ENCODE measurements at places on chromosomes 7 and 10. TPM values are rescaled to one million over a fixed set of nuclear protein-coding genes. Genes with fewer than 3 reads are reported as not detected.
A peak's percentile ranks its signal among the peaks of the same experiment; 100 is the strongest.

DNA sequence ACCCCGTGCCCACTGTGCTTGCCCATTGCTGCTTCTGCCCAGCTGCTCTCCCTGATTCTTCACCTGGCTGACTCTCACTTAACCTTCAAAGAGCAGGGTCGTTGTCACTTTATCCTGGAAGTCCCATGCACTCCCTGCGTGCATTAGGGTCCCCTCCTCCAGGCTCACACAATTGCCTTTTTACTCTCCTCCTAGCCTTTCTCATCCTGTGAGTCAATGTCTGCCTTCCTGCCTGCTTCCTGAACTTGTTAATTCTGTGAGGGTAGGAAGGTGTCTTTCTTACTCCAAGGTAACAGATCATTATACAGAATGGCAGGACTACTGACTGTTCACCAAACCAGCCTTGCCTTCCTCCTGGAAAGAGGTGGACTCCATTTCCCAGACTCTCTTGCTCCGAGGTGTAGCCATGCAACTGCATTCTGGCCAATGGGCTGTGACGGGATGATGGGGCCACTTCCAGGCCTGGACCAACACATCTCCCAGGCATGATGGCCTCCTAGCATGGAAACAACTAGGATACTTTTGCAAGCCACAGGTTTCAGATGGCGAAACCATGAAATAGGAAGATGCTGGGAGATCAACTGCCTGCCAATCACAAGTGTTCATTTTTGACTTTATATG, 54.7 kb downstream of the ARHGAP22 start:
- no peak for DNase-seq

GRCh38 chr7:96679886-96680285, 29.8 kb downstream of the SEM1 start:
- DNase-seq: no peak

- no peak for DNase-seq
These were observed 62.3 kb downstream of the OSBPL3 start for GRCh38 chr7:24917510-24918239.

GRCh38 chr7:4692055-4692454, 10.0 kb downstream of the FOXK1 start:
- no peak for DNase-seq

DNA sequence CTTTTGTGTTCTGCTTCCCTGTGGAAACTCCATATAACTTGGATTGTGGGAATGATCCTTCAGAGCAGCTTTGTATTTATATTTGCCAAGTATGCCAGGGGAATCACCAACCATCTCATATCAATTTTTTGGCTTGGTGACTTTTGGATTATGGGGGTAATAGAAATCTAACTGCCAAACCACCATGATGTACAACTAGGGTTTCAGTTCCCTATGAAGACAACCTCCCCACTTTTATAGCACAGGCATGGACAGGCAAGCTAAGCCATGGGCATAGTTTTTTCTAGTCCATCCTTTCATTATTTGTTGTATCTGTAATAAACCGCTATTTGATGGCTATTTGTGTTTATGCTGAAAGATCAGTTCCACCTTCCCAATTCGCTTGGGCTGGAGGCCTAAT, 17.7 kb downstream of the NPY start:
- DNase-seq: no peak

DNA sequence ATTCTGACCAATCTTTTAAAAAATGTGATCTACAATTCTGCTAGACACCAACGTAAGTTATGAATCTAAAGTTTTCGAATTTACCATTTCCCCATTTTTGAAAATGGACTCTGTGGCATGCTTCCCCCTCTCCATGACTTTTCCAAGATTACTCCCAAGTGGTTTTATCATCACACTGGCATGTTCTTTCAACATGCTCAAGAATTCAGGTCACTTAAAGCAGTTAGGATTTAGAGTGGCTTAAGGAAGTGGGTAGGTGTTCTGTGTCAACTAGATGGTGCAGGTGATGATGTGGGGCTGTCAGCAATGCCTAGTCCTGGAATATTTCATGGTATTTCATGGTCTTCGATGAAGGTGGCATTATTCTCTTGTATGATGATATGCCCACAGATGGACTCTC, 164.0 kb upstream of the ASAH2 start:
- no peak for DNase-seq

GRCh38 chr7:47288060-47288459, 293.9 kb downstream of the TNS3 start:
- no peak for DNase-seq

DNA sequence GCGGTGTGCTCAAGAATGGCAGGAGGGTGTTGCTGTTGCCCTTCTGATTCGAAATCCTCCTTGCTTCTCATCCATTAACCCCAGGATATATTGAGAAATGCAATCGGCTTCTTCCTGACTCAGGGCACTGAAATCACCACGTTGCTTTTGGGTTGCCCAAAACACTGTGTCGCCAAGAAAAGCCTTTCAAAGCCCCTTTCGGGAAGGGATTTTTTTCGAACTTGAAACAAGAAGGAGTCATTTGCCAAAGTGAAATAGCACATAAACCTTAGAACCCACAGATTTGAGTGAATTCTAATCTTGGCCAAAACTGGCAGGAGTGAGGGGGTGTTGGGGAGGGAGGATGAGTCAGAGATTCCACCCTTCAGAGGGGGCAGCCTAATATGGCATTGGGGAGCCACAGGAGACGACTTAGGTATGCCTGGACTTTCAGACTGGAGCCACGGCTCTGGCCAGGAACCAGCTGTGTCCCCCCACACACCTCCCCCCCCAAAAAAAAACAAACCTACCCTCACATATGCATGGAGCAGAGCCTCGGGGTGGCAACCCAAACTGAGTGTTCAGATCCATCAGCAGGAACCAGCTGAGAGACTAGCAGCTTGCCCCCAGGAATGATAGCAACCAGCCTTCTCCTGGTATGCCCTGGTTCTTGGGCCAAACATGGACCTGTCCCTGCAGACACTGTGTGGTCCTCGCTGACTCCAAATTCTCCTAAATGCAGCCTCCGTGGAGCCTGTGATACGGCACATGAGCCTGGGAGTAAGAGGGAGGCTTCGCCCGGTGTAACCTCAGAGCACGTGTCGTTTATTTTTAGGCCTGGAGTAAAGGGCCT, 138.4 kb downstream of the FGFR2 start:
- DNase-seq: no peak

GRCh38 chr10:50968386-50969091, 83.1 kb upstream of the A1CF start:
- no peak for DNase-seq

GRCh38 chr7:155884225-155885166, 72.2 kb upstream of the SHH start:
- peak; percentile 22 for DNase-seq

GRCh38 chr7:11060893-11061292, 87.2 kb downstream of the PHF14 start:
- no peak for DNase-seq

- DNase-seq: no peak
These were observed 884.4 kb upstream of the CELF2 start for GRCh38 chr10:10133281-10133680.

- no peak for DNase-seq
These were observed 217.1 kb downstream of the DIP2C start for GRCh38 chr10:472241-472910.

DNA sequence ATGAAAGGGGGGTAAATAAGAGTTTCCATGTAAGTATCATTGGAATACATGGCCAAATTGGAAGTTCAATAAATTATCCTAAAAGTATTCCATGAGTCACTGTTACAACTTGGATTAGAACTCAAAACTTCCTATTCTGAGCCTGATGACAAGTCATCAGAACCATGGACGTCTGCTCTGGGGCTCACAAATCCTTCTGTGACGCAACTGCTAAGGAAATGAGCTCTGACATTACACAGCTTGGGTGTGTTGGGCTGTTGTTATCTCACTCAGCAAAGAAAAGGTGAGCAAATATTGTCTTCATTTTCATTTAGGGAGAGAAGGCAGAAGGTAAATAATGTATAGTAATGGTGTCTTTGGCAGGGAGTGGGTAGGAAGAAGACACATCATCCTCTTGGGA, 214.8 kb upstream of the ADO start:
- no peak for DNase-seq

GRCh38 chr10:99337311-99337811, 8.2 kb downstream of the CNNM1 start:
- DNase-seq: no peak

STOX1 gene
- 1.5 TPM for total RNA-seq

OR2A1 gene
- total RNA-seq: not detected

EPO gene
- not detected for total RNA-seq

MGAM2 gene
- 0.11 TPM for total RNA-seq

LRRTM3 gene
- total RNA-seq: not detected

ELFN1 gene
- total RNA-seq: 1.4 TPM
